ENCODE measurements at places on chromosomes 2 and 18.

GRCh38 chr2:79862756-79863155 is 349.9 kb downstream of the CTNNA2 start:
- DNase-seq = no peak

- no peak for DNase-seq
Observed at GRCh38 chr2:182482511-182482910, 55.7 kb upstream of the PDE1A start.

- DNase-seq = no peak
Observed at GRCh38 chr2:104658144-104658835, 195.6 kb upstream of the POU3F3 start.

DNA sequence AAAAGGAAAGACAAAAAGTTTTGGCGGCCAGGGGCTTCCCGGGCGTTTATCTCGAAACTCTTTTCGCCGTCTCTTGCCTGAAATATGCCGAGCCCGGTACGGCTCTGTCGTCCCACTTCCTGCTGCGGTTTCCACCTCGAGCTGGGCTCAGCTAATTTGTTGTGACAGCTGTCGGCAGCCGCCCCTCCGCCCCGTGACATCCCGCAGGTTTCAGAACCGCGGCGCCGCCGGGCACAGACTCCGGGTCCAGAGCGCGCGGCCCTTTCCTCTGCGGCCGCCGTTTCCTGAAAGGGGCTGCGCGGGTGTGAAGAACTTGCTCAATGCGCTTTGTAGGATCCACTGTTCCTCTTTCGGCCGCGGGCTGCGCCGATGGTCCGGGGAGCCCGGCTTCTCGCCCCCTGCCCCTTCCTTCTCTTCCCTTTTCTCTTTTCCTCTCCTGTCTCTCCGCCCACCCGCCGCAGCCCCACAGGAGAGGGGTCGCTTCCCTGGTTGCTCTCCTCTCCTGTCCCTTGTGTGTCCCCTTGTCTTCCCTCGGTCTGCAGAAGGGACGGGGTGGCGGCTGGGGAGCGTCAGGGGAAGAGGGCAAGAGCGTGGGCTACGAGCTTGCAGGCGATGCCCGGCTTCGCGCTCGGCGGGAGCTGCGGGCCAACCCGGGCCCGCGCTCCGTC is 648 bp downstream of the ARID5A start:
- DNase-seq = peak; percentile 64

DNA sequence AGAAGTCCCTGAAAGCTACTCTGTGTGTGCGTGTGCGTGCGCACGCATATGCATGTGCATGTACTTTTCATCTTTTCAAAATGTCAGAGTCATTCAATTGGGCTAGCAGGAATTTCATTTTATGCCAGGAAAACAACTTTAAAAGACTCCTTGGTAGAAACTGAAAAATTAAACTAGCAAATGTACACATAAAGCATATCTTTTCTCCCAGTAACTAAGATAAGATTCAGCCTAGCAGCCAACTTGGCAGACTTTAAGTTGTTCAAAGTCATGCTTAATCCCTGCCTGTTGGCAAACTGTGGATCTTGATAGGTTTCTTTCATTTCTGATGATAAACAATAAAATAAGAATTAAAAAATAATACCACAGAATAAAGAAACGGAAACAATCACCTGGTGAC is 1129.1 kb downstream of the LRP1B start:
- no peak for DNase-seq

DNA sequence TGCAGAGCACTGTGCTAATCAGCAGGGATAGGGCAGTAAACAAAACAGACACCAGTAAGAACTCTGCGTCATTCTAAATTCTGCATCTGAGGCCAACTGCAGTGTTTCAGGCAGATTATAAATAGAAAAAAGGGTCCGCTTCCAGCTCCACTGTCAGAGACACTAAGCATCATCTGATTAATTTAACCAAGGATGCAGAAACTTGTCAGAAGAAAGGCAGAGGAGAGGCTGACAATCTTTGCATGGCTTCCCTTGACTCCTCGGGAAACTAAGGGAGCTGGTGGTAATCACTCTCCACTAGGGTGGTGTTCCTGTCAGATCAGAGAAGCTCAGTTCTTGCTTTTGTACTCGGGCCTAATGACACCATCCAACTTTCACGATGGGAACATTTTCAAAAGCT is 123.5 kb downstream of the DNAH6 start:
- no peak for DNase-seq

- no peak for DNase-seq
Observed at GRCh38 chr2:164711766-164712138, 90.5 kb upstream of the GRB14 start.

DNA sequence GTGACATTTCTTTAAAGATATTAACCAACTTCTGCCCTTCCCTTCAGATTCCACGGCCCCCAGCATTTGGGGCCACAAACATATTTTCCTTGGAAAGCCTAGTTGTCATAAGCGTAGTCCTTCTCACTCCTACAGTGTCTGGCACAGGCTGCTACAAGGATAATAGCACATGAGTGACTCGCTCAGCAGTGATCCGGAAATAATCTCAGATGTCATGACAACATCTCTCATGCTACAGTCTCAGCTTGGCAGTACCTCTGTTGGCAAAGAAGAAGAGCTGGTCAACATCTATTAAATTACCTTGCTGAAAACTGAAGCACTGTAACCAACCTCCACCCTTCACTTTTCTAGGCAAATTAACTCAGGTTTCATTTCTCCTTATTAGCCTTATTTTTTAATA is 351.7 kb downstream of the RAD51AP2 start:
- no peak for DNase-seq

DNA sequence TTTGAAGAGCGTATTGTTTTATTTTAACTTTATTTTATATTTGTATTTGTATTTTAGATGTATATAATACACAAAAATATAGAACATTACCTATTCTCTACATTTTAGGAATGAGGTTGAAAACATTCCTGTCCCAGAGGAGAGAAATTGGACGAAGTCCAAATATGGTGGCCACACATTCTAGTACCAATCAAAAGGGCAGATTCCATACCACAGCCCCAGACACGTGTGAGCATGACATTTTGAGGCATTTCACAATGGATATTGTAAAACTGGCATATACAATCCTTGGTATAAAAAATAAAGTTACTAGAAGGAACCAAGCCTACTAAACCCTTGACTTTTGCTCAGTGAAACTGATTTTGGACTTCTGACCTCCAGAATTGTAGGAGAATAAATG is 50.6 kb downstream of the C2orf76 start:
- DNase-seq = no peak

- DNase-seq = no peak
Observed at GRCh38 chr2:1515073-1515430, 101.8 kb downstream of the TPO start.

DNA sequence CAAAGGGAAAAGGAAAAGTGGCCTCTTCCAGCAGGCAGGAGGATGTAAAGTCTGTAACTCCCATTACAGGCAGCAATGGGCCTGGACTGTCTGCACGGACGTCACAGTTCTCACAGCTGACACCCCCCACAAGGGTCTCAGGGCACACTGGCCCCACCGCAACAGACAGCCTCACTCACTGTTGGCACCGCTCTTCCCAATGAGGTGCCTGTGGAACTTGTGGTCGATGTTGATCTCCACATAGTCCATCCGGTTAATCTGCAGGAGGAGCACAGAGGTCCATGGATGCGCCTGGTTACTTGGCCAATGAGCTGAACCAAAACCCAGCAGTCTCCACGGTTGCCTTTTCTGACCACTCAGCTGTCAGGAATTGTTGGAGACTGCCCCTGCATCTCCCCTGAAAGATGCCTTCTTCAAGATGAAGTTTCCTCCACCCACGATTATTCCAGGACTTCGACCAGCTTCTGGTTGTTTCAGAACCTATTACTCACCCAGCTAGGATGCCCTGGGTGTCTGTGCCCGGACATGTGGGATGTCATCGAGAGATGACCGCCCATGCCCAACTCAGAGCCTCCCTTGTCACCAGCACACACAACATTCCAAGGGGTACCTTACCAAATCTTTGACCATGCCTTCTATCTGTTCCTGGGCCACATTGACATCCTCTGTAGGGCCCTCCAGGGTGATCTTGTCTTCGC is 62.5 kb downstream of the HDLBP start:
- DNase-seq = no peak

DNA sequence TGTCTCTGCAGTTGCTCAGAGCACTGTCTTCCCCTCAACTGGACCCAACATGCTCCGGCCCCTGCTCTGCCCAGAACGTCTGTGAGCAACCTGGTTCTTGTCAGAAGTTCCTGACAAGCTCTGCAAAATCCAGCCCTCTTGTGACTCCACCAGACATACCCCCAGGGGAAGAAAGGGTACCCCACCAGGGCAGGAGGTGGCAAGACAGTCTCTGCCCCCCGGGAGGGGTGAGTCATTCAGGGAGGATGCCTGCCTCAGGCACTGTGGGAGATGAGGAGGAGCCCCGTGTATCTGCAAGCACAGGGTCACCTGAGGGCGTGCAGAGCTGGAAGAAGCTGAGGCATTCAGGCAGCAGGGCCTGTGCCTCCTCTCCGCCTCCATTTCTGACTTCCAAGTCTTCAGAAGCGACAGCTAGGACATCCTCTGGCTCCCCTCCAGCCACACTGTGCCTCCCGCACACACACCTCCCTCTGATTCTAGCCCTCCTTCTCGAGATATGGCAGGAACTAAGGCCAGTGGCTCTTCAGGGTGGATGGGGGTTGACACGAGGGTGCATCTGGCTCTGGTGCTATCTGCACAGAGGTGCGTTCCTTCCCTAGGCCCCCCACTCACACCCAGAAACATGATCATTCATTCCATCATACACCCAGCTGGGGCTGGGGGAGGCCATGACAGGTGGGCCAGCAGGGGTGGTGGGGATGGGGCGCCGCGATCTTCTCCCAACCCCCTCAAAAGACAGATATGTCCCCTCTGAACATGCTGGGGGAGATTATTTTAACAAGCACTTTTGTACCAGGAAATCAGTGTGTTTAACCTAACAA is 222.2 kb downstream of the CYP26B1 start:
- DNase-seq = no peak

GRCh38 chr2:151637271-151637781 is 97.0 kb downstream of the NEB start:
- DNase-seq = no peak

- DNase-seq = no peak
Observed at GRCh38 chr2:41618754-41619153, 429.1 kb upstream of the PKDCC start.

- DNase-seq = no peak
Observed at GRCh38 chr2:660586-661359, 16.4 kb downstream of the TMEM18 start.

DNA sequence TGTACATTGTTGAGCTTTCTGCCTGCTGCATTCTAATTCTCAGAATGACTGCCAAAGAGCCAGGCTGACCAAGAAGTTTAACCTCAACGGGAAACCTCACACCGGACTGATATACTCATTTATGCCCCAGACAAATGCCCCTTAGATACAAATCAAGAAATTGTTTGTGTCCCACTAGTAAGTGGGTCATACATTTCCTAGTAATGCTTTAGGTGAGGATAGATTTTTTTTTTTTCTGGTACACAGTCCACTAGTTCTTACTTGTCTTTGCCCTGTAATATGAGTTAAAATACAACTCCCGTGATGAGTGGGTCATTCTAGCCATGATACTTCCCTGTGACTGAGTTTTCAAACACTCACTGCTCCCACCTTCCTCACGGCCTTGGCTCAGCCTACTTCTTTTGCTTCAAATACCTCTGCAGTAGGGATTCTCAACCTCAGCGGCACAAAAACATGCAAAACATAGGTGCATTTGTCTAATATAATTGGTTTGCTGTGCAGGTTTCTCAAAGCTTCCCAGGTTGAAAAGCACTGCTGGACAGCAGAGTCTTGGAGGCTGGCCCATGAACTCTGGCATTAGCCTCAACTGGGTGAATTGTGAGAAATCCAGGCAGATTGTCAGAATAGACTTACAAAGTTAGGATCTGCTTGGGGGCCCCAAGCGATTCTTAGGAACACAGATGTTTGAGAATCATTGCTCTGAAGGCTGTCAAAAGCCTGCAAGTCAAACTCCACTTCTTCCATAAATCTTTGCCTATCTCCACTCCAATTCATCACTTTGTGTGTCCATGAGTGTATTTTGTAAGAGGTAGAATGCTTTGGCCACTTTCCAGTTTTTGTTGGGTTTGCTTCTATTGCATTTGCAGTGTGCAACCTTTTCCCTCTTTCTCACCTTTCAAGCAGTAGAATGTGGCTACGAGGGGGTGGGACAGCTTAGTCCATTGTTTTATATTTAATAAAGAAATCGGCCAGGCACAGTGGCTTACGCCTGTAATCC is 35.5 kb downstream of the TGIF1 start:
- DNase-seq = no peak

DNA sequence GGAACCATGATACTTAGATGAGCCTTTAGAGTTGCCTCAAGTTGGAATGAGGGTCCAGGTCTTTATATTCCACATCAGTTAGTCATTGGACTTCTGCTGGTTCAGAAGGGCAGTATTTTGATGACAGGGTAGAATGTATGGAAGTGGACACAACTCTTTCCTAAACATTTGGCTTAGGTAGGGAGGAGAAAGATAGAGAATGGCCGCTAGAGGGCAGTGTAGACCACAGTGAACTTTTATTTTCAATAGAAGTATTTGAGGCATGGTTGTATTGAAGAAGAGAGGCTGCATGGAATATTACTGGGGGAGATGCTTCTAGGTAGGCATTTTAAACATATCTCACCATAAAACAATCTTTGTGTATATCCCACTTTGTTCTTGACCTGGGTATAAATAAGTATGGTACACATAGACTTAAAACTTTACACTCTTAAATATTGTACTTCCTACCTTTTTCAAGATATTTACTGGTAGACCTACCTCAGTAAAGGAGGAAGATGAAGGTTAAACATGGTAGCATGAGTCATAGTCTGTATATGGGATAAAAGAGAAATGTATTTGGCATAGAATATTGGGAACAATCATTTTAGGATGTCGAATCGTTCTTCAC is 497.6 kb upstream of the FAM98A start:
- peak; percentile 74 for DNase-seq

DNA sequence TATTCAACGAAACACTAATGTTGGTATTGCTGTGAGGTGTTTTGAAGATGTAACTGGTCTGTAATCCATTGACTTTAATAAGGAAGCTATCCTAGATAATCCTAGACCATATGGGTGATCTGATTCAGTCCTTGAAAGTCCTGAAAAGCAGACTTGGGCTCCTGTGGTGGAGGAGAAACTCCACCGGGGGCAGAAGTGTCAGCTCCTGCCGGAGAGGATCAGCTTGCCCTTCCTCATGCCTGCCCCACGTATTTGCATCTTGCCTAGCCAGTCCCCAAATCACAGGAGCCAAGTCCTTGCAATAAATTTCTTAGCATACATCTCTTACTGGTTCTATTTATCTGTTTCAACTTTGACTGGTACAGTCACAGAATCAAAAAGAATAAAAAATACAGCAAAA is 144.2 kb upstream of the DLGAP1 start:
- no peak for DNase-seq

DNA sequence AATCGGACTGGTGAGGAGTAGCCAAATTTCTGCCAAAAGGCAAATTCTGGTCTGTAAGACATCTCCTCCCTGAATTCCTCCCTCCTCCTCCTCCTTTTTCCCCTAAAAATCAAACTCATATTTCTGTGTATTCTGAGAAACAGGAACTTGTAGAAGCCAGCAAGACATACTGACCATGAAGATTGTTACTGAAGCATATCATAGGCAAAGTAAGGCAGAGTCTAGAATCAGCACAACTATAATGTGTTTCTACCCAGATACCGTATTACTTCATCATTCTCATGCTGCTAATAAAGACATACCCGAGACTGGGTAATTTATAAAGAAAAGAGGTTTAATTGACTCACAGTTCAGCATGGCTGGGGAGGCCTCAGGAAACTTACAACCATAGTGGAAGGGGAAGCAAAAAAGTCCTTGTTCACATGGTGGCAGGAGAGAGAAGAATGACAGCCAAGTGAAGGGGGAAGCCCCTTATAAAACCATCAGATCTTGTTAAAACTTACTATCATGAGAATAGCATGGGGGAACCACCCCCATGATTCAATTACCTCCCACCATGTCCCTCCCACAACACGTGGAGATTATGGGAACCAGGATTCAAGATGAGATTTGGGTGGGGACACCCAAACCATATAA is 24.9 kb upstream of the EPC2 start:
- DNase-seq = no peak

All from endothelial cell of umbilical vein (primary cell).